ENCODE measurements at places on chromosomes 6 and 20.

DNA sequence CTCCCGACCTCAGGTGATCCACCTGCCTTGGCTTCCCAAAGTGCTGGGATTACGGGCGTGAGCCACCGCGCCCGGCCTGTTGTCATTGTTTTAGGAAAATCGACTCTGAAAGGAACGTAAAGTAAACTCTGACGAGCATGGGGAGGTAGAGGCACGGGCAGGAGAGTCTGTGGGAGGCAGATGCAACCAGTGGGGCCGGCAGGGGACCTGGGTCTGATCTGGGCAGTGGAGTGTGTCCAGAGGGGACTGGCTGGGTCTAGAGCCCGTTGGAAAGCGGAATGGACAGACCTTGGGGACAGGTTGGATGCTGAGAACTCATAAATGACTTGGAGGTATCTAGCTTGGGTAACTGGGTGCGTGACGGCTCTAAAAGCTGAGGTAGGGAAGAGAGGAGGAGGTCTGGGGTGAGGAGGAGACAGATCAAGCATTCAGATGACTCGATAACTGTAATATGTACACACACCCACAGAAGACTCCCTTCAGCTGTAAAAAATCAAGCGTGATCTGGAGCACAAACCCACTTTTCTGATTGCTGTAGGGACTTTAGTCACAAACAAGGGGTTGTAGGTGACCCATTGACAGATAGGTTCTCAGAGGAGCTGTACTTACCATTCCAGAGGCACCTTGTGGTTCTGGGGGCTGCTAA lies 22.4 kb downstream of the MANBAL start:
- DNase-seq, result no peak

DNA sequence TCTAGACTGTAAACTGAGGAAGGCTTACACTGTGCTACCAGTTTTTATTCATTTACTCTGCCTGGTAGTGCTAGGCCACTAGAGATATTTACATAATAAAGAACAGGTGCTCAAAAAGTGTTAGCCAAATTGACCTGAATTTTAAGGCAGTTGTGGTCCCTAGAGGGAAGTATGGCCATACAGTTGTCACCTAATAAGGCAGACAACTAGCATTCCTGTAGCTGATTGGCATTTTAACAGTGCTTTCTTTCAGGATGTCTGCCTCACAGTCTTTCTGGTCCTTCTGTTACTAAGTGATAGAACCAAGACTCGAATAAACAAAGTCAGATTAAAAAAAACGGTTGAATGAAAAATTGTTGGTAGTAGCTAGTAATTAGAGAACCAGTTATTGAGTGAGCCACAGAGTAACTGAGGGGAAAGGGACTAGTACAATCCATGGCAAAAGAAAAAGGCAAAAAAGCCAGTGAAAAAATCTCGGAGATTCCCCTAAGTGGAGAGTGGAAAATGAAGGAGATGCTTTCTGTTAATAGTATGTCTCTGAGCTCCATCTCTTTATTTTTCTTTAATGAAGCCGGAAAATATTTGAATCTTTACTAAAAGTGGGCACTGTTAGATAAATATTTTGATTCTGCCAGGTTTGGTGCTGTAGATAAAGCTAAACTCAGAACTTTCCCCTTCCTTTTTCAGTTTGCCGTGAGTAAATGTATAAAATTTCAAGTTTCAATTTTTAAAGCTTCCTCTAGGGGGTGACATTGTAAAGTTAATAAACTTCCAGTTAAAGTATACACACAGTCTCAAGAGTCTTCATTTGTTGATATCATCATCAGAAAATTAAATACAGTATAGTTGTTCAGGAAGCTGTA lies 9.1 kb downstream of the VTA1 start:
- DNase-seq, result no peak

DNA sequence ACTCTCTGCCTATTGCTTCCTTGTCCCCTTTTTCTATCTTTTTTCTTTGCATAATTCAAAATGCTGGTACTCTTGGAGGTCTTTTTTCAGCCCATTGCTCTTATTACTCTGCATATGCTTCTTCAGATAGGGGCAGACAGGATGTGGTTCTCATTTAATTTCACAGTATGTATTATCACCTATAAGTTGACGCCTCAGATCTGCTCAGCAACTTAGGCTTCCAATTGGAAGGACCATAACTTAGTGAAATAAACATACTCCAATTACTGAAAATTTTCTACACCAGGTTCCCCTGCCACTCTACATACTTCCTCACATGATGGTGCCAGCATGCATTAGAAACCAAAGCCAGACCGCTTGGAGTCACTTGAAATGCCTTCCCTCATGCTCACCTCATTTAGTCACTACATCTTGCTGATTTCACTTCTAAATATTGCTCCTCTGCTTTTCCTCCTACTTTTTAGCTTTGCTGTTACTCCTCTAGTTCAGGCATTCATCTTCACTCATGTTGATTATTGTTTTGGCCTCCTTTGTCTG lies 34.5 kb upstream of the AHI1 start:
- DNase-seq, result no peak

- no peak for DNase-seq
These were observed 390.4 kb downstream of the SYNE1 start for GRCh38 chr6:152246554-152247337.

- no peak for DNase-seq
These were observed 212.0 kb upstream of the DTNBP1 start for GRCh38 chr6:15874821-15875220.

- DNase-seq, result no peak
These were observed 125.9 kb downstream of the TRMT11 start for GRCh38 chr6:126112171-126112632.

DNA sequence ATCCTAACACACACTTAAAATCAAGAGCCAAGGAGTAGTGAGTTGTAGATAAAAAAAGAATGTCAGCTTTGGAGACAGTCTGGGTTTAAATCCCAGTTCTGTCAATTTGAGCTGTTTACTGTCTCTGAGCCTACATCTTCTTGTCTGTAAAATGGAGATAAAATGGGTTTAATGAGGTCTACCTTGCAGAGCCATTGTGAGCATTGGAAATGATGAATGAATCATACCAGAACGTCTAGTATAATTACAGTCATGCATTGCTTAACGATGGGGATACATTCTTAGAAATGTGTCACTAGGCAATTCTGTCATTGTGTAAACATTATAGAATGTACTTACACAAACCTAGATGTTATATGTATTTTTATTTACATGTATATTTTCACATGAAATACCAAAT lies 17.6 kb upstream of the SGK2 start:
- DNase-seq, result no peak

DNA sequence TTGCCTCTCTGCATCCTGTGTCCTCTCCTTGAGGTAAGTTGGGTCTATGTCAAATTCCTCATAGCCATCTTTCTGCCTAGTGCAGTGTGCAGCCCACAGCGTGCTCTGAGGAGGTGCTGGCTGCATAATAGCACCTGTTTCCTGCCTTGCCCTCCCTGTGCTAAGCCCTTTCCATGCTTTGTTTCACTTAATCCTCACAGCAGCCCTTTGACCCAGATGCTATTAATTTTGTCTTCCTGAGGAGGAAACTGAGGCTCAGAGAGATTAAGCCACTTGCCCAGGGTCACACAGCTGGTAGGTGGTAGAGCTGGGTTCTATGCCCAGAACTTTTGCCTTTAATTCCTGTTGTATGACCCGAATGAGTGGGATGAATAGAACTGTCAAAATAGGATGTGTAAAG lies 13.5 kb downstream of the FAM83D start:
- DNase-seq, result no peak

- no peak for DNase-seq
These were observed 35.9 kb downstream of the ANKRD60 start for GRCh38 chr20:58192567-58192966.

GRCh38 chr20:51412333-51412871 lies 130.1 kb downstream of the NFATC2 start:
- DNase-seq, result no peak

DNA sequence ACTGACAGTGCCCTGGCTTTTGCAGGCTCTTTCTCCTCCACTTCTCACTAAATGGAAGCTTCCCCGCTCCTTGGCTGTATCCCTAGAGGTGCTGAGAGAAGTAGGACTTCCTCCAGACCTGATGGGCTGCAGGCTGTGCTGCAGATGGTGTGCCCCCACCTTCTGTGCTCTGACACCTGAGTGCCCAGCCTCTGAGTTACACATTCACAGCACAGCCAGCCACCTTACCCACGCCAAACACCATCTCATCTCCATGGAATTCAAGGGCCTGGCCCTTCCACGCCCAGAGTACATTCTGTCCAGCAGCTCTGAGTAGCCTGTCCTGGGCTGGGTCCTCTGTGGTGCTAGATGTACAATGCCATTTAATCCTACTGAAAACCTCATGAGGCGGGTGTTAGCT lies 5.3 kb downstream of the SFTA2 start:
- no peak for DNase-seq

GRCh38 chr20:34363465-34364222 lies 571 bp downstream of the ITCH start:
- no peak for DNase-seq

DNA sequence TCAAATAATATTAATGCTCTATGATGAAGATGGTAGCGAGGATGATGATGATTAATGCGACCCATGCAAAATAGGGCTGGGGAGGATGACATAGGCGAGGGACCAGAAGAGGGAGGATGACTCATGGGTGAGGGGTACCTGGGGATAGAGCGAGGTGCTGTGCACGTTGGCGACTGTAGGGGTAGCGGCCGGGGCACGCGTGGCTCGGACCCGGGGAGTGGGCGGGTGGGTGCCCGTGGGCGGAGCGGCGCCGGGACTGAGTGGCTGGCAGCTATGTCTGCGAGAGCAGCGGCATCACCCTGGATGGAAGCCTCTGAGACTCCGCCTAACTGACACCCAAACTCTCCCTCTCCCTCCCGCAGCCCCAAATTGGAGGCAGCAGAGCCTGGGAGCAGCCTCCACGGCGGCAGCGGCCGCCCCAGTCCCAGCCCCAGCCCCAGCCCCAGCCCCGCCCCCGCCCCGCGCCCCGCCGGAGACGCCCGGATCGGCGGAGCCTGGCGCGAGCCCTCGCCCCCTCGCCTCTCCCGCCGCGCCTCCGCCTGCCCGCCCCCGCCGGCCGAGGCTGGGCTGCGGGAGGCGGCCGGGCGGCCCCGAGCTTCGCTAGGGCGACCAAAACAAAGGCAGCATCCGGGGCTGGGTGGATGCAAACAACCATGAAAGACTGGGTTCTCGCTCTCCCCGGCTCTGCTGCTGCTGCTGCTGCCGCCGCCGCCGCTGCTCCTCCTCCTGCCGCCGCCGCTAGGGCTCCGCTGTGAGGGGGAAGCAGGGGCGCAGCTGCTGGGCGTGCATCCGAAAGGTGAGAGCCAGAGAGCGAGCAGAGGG lies at the start of gene RIMS1:
Gene RIMS1 (plus strand): TSS at position 367 of the 822 bp plus-strand sequence. CDS start 474 bp downstream, outside the sequence.
- DNase-seq, result peak; percentile 14

GRCh38 chr6:126632271-126632670 lies 292.4 kb downstream of the CENPW start:
- no peak for DNase-seq

DNA sequence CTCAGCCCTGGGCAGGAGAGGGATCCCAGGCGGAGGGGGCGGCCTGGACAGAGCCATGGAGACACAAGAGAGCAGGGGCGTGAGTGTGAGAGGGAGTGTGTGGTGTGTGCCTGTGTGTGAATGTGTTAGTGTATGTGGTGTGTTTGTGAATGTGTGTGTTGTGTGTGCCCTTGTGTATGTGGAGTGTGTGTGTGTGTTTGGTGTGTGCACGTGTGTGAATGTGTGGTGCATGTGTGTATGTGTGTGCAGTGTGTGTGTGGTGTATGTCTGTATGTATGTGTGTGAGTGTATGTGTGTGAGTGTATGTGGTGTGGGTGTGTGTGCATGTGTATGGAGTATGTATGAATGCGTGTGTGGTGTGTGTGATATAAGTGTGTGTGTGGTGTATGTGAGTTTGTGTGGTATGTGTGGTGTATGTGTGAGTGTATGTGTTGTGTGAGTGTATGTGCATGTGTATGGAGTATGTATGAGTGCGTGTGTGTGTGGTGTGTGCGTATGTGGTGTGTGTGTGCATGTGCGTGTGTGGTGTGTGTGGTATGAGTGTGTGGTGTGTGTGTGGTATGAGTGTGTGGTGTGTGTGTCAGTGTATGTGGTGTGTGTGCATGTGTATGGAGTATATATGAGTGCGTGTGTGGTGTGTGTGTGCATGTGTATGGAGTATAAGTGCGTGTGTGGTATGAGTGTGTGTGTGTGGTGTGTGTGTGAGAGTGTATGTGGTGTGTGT lies 175.2 kb upstream of the AFDN start:
- no peak for DNase-seq

DNA sequence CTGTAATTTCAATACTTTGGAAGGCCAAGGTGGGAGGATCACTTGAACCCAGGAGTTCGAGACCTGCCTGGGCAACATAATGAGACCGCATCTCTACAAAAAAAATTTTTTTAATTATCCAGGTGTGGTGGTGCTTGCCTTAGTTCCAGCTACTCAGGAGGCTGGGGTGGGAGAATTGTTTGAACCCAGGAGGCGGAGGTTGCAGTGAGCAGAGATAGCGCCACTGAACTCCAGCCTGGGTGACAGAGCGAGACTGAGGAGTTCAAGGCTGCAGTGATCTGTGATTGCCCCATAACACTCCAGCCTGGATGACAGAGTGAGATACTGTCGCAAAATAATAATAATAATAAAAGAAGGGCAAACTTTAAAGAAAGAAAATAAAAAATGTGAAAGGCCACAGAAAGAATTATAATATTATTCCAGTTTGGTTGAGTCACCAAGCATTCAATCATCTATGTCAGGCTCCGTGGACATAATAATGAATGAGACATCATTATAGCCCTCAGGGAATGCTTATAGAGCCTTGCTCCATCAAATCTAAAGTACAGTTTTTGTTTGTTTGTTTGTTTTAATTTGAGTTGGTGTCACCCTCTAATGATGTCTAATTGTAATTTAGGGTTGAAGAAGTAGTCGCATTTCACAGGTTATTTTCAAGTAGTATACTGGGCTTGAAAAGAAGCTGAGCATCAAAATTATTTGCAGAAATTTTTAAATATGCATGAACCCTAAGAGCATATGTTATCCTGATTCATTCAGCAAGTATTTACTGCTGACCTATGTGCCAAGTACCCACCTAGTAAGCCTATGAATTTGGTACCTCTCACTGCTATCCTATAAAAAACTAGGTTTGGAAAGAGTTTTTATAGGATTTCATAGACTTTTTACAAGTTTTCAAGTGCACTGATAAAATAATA lies 15.1 kb downstream of the GLYATL3 start:
- no peak for DNase-seq

- DNase-seq, result no peak
These were observed 8.3 kb upstream of the CEP85L start for GRCh38 chr6:118659513-118660217.

GRCh38 chr6:9062596-9062995 lies 627.3 kb upstream of the SLC35B3 start:
- DNase-seq, result no peak

DNA sequence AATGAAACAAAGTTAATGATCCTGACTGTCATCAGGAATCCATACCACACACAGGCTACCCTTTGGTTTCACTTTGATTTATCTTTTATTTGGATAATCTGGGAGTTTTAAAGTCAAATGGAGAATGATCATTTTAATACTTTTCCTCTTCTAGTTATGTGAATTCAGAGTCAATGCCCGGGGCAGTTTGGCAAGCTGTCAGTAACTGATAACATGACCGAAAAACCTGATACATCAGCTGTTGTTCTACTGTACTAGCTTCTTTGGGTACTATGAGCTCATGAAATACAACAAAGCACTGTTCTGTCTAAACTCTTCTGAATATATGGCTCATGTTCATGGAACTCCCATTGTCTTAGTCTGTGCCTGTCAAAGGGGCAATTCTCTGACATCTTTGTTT lies 30.2 kb downstream of the KLHL31 start:
- DNase-seq, result no peak
